Heart left ventricle (tissue), 16 donors: ENCODE measurements at places on chromosomes 2 and 18. TPM values are rescaled to one million over a fixed set of nuclear protein-coding genes. Genes with fewer than 3 reads are reported as not detected.

Gene CYP27A1
- polyA plus RNA-seq, result 5.4 TPM

Gene MARCHF4
- polyA plus RNA-seq, result not detected

Gene DPP4
- polyA plus RNA-seq, result 3.4 TPM

Gene CETN1
- polyA plus RNA-seq, result not detected

Gene MAP2
- polyA plus RNA-seq, result 11.3 TPM

Gene GALNT13
- polyA plus RNA-seq, result not detected

Gene RDH14
- 41.0 TPM for polyA plus RNA-seq

Gene ITPRIPL1
- 0.80 TPM for polyA plus RNA-seq

Gene MYO1B
- polyA plus RNA-seq, result 7.8 TPM

Gene TCF23
- polyA plus RNA-seq, result 0.04 TPM
